ENCODE measurements at places on chromosomes 12 and 14.

- DNase-seq: no peak
These were observed 123.0 kb downstream of the SCARB1 start for GRCh38 chr12:124740691-124741137.

- DNase-seq: no peak
These were observed 447.4 kb downstream of the MED13L start for GRCh38 chr12:115830070-115830469.

GRCh38 chr14:99938896-99939295, 126.3 kb upstream of the EVL start:
- DNase-seq: no peak

GRCh38 chr14:56138928-56139327, 20.7 kb downstream of the PELI2 start:
- no peak for DNase-seq

DNA sequence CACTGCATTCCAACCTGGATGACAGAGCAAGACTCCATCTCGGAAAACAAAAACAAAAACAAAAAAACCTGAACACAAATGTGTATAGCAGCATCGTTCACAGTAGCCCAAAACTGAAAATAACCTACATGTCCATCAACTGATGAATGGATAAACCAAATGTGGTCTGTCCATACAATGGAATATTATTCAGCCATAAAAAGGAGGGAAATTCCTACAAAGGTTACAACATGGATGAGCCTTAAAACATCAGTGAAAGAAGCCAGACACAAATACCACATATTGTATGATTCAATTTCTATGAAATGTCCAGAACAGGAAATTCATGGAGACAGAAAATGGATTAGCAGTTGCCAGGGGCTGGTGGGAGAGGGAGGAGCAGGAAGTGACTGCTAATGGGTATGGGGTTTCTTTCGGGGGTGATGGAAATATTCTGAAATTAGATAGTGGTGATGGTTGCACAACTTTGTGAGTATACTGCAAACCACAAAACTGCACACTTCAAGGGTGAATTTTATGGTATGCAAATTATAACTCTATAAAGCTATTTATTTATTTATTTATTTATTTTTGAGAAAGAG, 4.0 kb downstream of the MYL2 start:
- no peak for DNase-seq

DNA sequence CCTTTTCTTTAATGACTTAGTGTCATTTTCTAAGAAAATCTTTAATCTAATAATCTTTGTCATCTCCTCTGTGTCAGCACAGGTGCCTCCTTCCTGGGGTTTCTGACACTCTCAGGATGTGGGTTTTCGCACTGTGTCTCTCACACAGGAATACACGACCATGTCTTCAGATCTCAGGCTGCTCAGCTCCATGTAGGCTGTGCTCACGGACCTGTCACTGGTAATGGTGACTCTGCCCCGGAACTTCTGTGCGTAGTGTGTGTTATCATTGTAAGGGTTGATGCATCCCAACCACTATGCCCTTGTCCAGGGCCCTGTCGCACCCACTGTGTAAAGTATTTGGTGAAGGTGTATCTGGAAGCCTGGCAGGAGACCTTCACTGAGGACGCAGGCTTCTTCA, 647.8 kb downstream of the TMEM121 start:
- DNase-seq: no peak

DNA sequence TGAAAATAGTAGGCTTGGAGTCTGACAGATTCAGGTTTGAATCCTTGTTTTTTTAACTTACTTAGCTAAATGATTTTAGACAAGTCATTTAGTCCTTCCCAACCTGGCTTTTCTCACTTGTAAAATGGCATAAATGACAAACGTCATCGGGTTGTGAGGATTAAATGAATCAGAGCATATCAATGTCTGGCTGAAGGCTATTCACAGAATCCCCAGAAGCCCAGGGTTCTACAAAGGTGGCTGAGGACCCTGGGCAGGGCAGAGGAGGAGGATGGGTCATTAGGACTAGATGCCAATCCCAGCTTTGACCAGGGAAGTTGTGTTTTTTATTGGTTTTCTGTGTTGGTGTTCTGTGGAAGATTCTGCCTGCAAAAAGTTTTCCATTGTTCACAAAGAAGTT, 7.6 kb upstream of the PTPRB start:
- no peak for DNase-seq

DNA sequence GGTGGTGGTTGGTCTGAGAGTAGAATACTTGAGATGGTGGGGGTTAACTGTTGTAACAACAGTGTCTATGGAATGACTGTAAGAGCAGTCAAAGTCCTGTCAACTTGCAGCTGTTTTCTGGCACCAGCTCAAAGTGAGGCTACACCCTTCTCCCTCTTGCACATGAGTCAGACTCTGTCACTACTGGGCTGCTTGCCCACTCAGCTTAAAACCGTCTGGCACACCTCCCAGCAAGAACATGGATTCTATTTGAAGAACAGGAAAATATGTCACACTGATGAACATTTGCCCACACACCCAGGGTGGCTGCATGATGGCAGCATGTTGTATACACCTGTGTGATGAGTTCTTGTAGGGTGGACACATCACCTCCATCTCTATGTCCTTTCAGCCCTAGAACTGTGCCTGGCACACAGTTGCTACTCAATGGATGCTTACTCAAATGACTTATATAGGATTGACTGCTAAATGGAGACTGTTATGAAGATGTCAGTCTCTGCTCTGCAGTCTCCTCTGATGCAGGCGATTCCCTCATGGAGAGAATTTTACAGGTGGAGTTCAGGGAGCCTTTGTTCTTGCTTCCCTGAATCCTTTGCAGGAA, 19.3 kb upstream of the SERPINA6 start:
- DNase-seq: no peak

GRCh38 chr12:95484524-95484923, 10.6 kb downstream of the METAP2 start:
- no peak for DNase-seq

DNA sequence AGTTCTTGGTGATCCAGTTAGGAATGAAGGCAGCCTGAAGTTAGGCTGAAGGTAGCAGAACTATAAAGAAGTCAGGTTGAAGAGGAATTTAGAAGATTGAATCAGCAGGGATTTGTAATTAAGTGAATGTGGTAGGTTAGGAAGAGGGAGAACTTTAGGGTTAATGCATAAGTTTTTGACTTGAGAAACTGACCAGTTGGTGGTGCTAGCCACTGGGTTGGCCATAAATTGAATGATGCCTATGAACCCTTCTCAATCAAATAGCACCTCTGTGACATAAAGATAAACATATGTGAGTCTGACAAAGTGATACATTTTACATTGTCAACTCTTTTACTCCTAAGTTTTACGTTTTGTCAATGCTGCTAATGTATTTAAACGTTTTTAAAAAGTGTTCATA, 290.6 kb upstream of the NAV3 start:
- DNase-seq: no peak

GRCh38 chr12:70849265-70849960, 71.1 kb downstream of the PTPRR start:
- no peak for DNase-seq

- DNase-seq: no peak
These were observed 20.5 kb downstream of the ADAM21 start for GRCh38 chr14:70472253-70473159.

GRCh38 chr12:48084066-48084465, 21.8 kb downstream of the SENP1 start:
- DNase-seq: no peak

- DNase-seq: no peak
These were observed 10.9 kb upstream of the AMN start for GRCh38 chr14:102911541-102911951.

- no peak for DNase-seq
These were observed 73.8 kb upstream of the TBX3 start for GRCh38 chr12:114757684-114758325.

DNA sequence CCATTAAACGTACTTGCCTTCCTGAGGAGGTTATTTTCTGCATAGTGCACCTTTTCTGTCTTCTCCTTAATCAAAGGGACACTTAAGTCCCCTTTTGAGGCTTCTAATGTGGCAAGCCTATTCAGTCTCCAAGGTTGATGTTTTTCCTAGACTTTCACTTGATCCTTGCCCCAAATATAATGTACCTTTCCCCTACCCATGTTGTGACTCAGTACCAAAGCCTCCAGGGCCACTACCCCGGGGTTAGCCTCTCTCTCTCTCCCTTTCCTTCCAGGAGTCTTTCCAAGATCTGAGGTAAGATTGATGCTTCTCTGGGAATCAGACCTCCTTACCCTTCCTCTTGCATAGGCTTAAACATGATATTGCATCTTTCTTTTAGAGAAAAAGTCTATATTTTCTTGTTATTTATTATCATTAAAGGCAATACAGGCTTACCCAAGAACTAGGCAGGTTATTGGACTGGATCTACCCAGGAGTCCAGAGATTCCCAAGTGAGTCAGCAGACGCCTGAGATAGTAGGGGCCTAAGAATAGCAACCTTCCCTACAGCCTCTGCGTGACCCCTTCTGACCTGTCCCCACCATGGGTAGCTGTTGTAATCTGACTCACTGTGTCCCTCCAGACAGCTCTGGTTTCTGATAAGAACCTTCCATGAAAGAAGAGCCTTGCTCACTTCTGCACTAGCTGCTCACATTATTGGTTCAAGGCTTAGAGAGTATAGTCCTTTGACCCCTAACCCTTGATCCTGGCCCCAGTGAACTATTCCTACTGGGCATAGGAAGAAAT, 172.9 kb downstream of the ZFP36L1 start:
- no peak for DNase-seq

DNA sequence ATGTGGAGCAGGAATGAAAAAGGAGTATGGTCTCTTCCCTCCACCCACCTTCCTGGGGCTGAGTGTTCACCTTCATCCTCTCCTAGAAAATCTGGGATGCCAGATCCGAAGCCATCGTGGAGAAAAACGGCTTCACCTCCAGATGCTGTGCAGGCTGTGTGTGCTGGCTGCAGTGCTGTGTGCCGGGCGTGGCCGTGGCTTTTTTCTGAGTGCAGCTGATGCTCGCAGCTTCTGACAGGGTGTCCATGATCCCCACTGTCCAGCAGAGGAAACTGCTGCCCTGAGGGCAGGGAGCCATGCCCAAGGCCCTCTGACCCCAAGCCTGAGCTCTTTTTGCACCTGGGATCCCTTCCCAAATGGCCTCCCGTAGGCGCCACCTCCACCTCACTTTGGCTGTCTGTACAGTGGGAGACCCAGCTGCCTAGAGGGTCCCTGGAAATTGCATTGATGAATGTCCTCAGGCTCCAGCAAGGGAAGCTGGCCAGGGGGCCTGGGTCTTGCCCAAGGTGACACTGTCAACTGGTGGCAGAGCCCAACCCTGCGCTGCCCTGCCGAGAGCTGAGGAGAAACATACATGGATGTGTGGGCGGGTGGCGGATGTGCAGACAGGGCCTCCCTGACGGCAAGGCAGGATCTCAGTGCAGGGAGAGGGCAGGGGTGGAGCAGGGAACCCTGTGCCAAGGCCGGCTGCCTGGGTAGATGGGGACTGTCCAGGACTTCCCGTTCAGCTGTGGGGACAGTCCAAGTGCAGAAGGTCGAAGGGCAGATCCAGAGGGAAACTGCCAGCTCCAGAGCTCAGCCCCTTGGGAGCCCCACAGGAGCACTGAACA, 53.3 kb downstream of the BEGAIN start:
- DNase-seq: peak; percentile 5

- no peak for DNase-seq
These were observed 66.5 kb downstream of the TBC1D30 start for GRCh38 chr12:64890873-64891468.

- DNase-seq: no peak
These were observed 503 bp downstream of the FBXO21 start for GRCh38 chr12:117189725-117190209.

GRCh38 chr14:64645220-64645892, 58.9 kb upstream of the PLEKHG3 start:
- DNase-seq: no peak

DNA sequence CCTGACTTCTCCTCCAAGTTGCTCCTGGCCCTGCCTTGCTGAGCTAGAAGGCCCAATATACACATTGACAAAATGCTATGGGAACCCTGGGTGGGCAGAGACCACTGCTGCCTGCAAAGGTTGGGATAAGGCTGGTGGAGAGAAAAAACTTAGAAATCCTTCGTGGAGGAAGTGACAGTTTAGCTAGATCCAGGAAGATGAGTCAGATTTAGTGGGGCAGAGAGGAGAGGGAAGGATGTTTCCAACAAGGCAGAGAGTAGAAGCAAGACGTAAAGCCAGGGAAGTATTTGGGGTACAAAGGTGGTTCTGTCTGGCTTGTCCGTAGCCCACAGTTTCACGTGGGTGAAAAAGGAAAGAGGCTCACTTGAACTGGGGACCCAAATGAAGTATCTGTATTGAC, 69.0 kb upstream of the CLMN start:
- no peak for DNase-seq

DNA sequence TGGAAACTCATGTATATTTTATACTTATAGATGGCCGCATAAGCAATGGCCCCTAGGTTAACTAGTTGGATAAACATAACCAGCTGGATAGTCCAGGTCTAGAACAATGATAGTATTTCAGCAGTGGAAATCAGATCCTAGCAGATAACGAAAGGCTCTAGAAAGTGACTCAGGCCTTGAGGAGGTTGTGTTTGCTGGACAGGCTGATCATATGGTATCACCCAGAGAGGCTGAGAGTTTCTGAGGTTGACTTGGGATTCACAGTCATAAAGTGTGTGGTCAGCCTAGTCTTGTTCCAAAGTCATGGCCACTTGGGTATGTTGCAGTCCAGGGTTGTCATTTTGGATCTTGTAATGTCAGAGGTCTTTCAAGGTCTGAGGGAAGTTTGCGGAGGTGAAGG, 16.8 kb downstream of the FLVCR2 start:
- no peak for DNase-seq

All from GM12892 (cell line).